Thymus (tissue), 14 donors: ENCODE measurements at places on chromosomes 12 and 14. TPM values are rescaled to one million over a fixed set of nuclear protein-coding genes. Genes with fewer than 3 reads are reported as not detected.
A peak's percentile ranks its signal among the peaks of the same experiment; 100 is the strongest.

CELA1 gene
- 0.09 TPM for total RNA-seq

STX2 gene
- total RNA-seq: 8.8 TPM

DHRS7 gene
- total RNA-seq: 40.7 TPM

RNASE4 gene
- total RNA-seq: 1.7 TPM

- DNase-seq: no peak
- peak overlapping the region; percentile 78 for H3K27ac ChIP-seq
- H3K4me3 ChIP-seq: no peak overlapping the region
These were observed 35.9 kb downstream of the ACADS start for GRCh38 chr12:120761519-120761934.

- H3K27ac ChIP-seq: no peak overlapping the region
- H3K4me3 ChIP-seq: no peak overlapping the region
- H3K36me3 ChIP-seq: peaks cover 20% of the 10 kb centered on the region
- peaks cover 49% of the 10 kb centered on the region for H3K4me1 ChIP-seq
These were observed 3.3 kb downstream of the MTA1 start for GRCh38 chr14:105422695-105423487.

GRCh38 chr12:130556486-130557055 lies 159.5 kb downstream of the RIMBP2 start:
- no peak overlapping the region for H3K4me3 ChIP-seq
- no peak for DNase-seq
- no peaks in the 10 kb centered on the region for H3K27me3 ChIP-seq

DNA sequence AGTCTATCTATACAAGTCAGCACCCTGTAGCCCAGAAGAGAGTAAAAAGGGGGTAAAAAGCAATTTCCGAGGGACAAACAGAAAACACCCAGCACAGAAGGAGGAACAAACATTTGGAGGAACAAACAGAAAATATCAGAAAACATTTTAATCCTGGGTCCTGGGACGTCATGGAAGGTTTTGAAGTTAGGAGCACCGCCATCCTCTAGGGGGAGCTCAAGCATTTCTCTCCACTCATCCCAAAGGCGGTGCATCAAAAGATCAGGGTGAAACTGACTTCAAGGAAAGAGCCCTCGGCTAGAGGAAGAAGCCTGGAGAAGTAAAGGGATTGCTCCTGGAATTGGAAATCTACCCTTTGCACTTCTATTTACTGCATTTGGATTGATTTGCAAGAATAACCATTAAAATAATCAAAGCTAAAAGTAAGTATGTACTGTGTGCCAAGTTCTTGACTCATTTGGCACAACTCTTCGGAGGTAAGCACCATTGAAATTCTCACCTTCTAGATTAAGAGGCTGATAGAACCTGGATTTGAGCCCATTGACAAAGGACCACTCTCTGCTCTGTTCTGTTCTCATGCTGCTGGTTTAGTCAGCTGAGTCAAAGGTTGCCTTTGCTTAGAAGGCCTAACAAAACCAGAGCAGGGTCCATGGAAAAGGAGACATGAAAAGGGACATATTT lies 17.2 kb upstream of the POC1B start:
- H3K27ac ChIP-seq: no peak overlapping the region
- H3K36me3 ChIP-seq: no peaks in the 10 kb centered on the region
- H3K4me3 ChIP-seq: no peak overlapping the region
- no peaks in the 10 kb centered on the region for H3K27me3 ChIP-seq
- DNase-seq: peak; percentile 68

GRCh38 chr14:83421711-83422110 lies 1888.1 kb upstream of the SEL1L start:
- H3K4me3 ChIP-seq: no peak overlapping the region
- no peak for DNase-seq
- no peak overlapping the region for H3K27ac ChIP-seq
- H3K4me1 ChIP-seq: no peaks in the 10 kb centered on the region
- no peaks in the 10 kb centered on the region for H3K36me3 ChIP-seq
- H3K27me3 ChIP-seq: no peaks in the 10 kb centered on the region

GRCh38 chr14:75042035-75042434 lies 9.2 kb downstream of the MLH3 start:
- H3K27ac ChIP-seq: no peak overlapping the region
- no peak for DNase-seq
- H3K36me3 ChIP-seq: peaks cover 9% of the 10 kb centered on the region
- H3K4me3 ChIP-seq: no peak overlapping the region
- H3K27me3 ChIP-seq: no peaks in the 10 kb centered on the region
- H3K4me1 ChIP-seq: no peaks in the 10 kb centered on the region

DNA sequence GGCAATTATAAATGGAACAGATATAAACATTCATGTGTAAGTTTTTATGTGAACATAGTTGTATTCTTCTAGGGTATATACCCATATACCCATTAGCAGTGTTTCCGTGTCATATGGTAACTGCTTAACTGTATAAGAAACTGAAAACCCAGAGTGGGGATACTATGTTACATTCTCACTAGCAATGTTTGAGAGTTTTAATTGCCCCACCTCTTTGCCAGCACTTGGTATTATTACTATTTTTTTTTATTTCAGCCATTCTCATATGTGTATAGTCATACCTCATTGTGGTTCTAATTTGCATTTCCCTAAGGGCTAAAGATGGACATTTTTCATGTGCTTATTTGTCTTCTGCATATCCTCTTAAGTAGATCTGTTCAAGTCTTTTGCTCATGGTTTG lies 28.7 kb upstream of the ITPR2 start:
- H3K36me3 ChIP-seq: no peaks in the 10 kb centered on the region
- no peak overlapping the region for H3K4me3 ChIP-seq
- H3K27me3 ChIP-seq: no peaks in the 10 kb centered on the region
- H3K27ac ChIP-seq: no peak overlapping the region

GRCh38 chr12:84413656-84414055 lies 498.9 kb downstream of the SLC6A15 start:
- no peaks in the 10 kb centered on the region for H3K4me1 ChIP-seq
- H3K27ac ChIP-seq: no peak overlapping the region
- H3K27me3 ChIP-seq: no peaks in the 10 kb centered on the region
- no peaks in the 10 kb centered on the region for H3K36me3 ChIP-seq
- no peak for DNase-seq

- no peaks in the 10 kb centered on the region for H3K27me3 ChIP-seq
- no peak overlapping the region for H3K27ac ChIP-seq
- no peaks in the 10 kb centered on the region for H3K36me3 ChIP-seq
These were observed 938 bp upstream of the MAX start for GRCh38 chr14:65103150-65103760.

- no peaks in the 10 kb centered on the region for H3K4me1 ChIP-seq
- H3K27me3 ChIP-seq: no peaks in the 10 kb centered on the region
- no peak overlapping the region for H3K27ac ChIP-seq
- H3K36me3 ChIP-seq: no peaks in the 10 kb centered on the region
- H3K4me3 ChIP-seq: no peak overlapping the region
- no peak for DNase-seq
These were observed 164.4 kb downstream of the CAND1 start for GRCh38 chr12:67433385-67434175.

GRCh38 chr12:83388551-83388950 lies 701.8 kb downstream of the TMTC2 start:
- H3K27me3 ChIP-seq: no peaks in the 10 kb centered on the region
- H3K4me1 ChIP-seq: no peaks in the 10 kb centered on the region
- DNase-seq: no peak

DNA sequence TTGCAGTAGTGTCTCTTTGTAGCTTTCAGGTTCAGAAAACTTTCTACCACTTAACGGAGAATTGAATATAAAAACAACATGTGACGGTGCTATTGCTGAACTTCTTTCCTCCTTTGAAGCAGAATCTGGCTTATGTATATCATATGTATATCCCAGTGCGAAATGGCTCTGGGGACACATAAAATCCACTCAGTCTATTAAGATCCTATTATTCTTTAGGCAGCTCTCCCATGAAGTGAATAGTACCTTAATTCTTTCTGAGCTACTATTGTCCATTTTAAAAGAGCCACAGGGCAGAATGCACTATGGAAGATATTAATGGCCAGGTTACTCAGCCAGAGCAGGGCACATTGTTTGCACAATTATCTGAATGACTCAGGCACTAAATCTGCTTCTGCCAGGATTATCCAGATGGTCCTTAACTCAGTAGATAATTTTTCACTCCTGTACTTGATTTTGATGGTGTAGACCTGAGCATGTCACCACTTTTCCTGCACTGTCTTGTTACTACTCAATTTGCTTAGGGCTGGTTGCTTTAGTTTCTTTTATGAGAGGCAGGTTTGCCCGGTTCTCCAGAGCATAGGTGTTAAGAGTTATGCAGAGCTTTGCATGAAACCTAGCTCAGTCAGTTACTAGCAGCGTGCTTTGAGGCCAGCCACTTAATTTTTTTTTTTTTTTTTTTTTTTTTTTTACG lies 5.5 kb downstream of the CNTN1 start:
- no peaks in the 10 kb centered on the region for H3K36me3 ChIP-seq
- no peak overlapping the region for H3K4me3 ChIP-seq
- H3K4me1 ChIP-seq: no peaks in the 10 kb centered on the region
- no peak overlapping the region for H3K27ac ChIP-seq
